ENCODE measurements at places on chromosomes 2 and 18. TPM values are rescaled to one million over a fixed set of nuclear protein-coding genes. Genes with fewer than 3 reads are reported as not detected.

NYAP2 gene
- not detected for polyA plus RNA-seq

ABCG8 gene
- 0.10 TPM for polyA plus RNA-seq

CHAC2 gene
- 4.9 TPM for polyA plus RNA-seq

DNA sequence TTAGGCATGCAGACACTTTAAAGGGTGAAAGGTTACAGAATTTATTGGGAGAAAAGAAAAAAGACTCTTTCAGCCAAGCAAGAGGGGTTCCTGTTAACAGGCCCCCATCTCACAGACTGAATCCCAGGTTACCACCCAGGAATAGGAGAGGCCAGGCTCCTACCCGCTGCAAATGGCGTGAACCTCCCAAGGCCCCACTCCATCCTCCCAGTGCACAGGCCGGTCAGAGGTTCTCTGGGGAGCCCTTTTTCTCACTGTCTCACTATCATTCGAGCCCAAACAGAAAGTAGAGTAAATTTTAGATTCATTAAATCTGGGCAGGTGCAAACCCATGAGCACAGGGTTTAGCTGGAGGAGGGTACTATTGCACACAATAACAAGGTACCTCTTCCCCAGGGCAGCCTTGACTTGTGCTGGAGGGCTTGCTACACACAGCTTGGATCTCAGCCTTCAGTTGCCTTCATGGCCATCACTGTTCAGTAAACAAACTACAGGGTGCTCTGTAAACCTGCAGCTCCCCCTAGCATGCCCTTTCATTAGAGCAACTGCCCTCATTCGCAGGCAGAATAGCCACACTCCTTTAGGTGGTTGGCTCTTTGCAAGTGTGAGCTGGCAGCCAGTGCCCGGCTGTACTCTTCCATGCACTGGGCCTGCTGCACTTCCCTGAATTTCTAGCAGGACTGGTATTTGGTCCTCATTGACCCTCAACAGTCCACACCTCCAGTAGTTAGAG, 7.3 kb upstream of the PLEK start:
- H3K36me3 ChIP-seq = no peaks in the 10 kb centered on the region
- H3K4me3 ChIP-seq = no peak overlapping the region
- no peaks in the 10 kb centered on the region for H3K27me3 ChIP-seq

- peaks cover 18% of the 10 kb centered on the region for H3K4me1 ChIP-seq
- no peak for DNase-seq
- peaks cover 39% of the 10 kb centered on the region for H3K36me3 ChIP-seq
Observed at GRCh38 chr2:86072271-86072858, 33.3 kb downstream of the POLR1A start.

DNA sequence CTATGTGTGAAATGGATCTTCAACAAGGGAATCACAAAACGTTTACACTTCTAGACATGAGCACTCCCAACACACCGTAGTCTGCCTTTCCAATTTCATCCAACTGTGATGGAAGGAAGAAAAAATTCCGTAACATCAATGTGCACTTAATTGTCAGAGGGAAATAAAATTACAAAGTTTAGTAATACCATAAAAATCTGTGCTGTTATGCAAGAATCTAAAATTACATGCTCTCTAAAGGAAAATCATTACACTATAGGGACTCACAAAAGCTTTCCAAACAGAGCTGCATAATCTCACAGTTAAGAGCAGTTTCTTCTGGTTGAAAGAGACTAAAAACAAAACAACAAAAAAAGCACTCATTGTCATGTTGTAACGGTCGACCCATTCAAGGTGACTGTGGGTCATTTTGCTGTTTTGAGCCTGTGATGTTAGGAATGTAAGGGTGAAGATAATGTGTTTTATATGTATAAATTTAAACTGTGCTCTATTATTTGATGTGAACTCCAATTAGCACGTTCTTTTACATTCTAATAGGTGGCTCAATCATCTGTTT, 698.0 kb downstream of the TDRD15 start:
- no peak overlapping the region for H3K4me3 ChIP-seq
- H3K27me3 ChIP-seq = no peaks in the 10 kb centered on the region
- H3K27ac ChIP-seq = no peak overlapping the region
- no peaks in the 10 kb centered on the region for H3K36me3 ChIP-seq
- DNase-seq = no peak

- no peak overlapping the region for H3K4me3 ChIP-seq
- H3K27me3 ChIP-seq = no peaks in the 10 kb centered on the region
- no peak for DNase-seq
Observed at GRCh38 chr2:224577541-224577940, 7.6 kb downstream of the CUL3 start.

DNA sequence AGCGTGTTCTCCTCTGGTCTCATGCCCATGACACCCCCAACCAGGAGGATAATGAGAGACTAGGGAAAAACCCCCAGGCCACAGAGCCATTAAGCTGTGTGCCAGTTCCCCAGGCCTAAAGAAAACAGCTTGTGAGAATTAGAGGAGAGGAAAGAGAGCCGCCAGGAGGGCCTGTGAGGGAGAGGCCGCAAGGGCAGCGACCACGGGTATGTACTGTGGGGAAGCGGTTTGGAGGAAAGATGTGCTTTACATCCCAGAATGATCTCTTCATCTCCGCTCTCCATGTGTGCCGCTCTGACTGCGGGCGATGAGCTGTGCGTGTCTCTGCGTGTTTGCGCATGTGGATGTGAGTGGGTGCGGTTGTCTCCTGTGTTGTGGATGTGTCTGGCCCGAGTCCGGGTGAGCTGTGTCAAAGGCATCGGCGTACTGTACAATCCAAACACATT, 82.9 kb downstream of the DYSF start:
- no peaks in the 10 kb centered on the region for H3K4me1 ChIP-seq
- H3K36me3 ChIP-seq = no peaks in the 10 kb centered on the region
- no peak for DNase-seq
- H3K4me3 ChIP-seq = no peak overlapping the region

GRCh38 chr2:40304340-40304739, 147.6 kb downstream of the SLC8A1 start:
- H3K36me3 ChIP-seq = no peaks in the 10 kb centered on the region
- DNase-seq = no peak
- no peak overlapping the region for H3K4me3 ChIP-seq
- H3K27ac ChIP-seq = no peak overlapping the region
- no peaks in the 10 kb centered on the region for H3K4me1 ChIP-seq

- no peak overlapping the region for H3K4me3 ChIP-seq
- DNase-seq = no peak
- H3K36me3 ChIP-seq = no peaks in the 10 kb centered on the region
- H3K27ac ChIP-seq = no peak overlapping the region
- H3K27me3 ChIP-seq = no peaks in the 10 kb centered on the region
- no peaks in the 10 kb centered on the region for H3K4me1 ChIP-seq
Observed at GRCh38 chr2:20549691-20550348, 101.1 kb downstream of the HS1BP3 start.

GRCh38 chr2:224195925-224196571, 157.0 kb upstream of the SERPINE2 start:
- H3K4me3 ChIP-seq = no peak overlapping the region
- H3K27ac ChIP-seq = no peak overlapping the region
- H3K4me1 ChIP-seq = no peaks in the 10 kb centered on the region
- no peaks in the 10 kb centered on the region for H3K36me3 ChIP-seq

GRCh38 chr2:146496248-146496647, 1348.6 kb upstream of the ACVR2A start:
- no peaks in the 10 kb centered on the region for H3K36me3 ChIP-seq
- no peaks in the 10 kb centered on the region for H3K27me3 ChIP-seq

GRCh38 chr2:85324639-85325465, 2.9 kb downstream of the TGOLN2 start:
- peak overlapping the region; percentile 98 for H3K27ac ChIP-seq
- DNase-seq = no peak
- H3K4me3 ChIP-seq = peak overlapping the region; percentile 99
- H3K4me1 ChIP-seq = peaks cover 76% of the 10 kb centered on the region

DNA sequence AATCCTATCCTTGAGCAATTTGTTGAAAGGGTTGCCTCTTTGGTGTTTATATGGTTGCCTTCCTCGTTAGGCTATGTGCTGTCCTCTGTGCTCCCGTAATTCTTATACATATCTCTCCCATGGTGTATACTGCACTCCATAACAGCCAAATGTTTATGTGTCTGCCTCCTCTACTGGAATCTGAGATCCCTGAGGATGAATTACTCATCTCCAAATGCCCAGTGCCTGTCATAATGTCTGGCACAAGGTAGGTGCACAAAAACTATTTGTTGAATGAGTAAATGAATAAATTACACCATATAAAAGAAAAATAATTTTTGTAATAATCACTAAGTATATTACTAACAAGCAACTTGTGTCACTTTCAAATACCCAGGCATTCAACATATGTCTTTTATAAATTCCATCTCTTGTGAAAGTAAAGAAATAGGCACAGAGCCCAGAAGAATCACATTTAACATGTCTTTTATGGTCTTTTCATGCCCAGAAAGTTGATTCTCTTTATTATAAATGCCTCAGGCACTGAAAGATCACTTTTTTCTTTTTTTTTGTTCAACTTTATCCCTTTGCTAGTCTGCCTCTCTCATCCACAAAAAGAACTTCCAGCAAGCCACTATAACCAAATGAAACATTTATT, 164.9 kb downstream of the CCDC148 start:
- no peak overlapping the region for H3K27ac ChIP-seq
- no peaks in the 10 kb centered on the region for H3K4me1 ChIP-seq
- no peaks in the 10 kb centered on the region for H3K36me3 ChIP-seq
- H3K27me3 ChIP-seq = no peaks in the 10 kb centered on the region
- H3K4me3 ChIP-seq = no peak overlapping the region
- DNase-seq = no peak

GRCh38 chr2:197801033-197801432, 3.4 kb upstream of the PLCL1 start:
- H3K36me3 ChIP-seq = no peaks in the 10 kb centered on the region
- H3K4me3 ChIP-seq = no peak overlapping the region
- peaks cover 20% of the 10 kb centered on the region for H3K4me1 ChIP-seq
- DNase-seq = no peak
- no peaks in the 10 kb centered on the region for H3K27me3 ChIP-seq
